Activated T-cell treated with anti-CD3 and anti-CD28 coated beads, Interleukin-2, amount 50 U/mL, for 72 hours (primary cell): ENCODE measurements at places on chromosomes 7 and 10. TPM values are rescaled to one million over a fixed set of nuclear protein-coding genes. Genes with fewer than 3 reads are reported as not detected.

GRCh38 chr7:64892116-64892515 lies 11.0 kb upstream of the ZNF273 start:
- no peak for DNase-seq

- DNase-seq, result no peak
Measured at GRCh38 chr7:73612598-73613269, 11.6 kb downstream of the MLXIPL start.

The FZD8 gene
- total RNA-seq, result 0.50 TPM

GRCh38 chr7:155815332-155816191 lies 3.3 kb upstream of the SHH start:
- peak; percentile 79 for DNase-seq

- no peak for DNase-seq
Measured at GRCh38 chr10:113858541-113858940, 4.1 kb downstream of the NHLRC2 start.

DNA sequence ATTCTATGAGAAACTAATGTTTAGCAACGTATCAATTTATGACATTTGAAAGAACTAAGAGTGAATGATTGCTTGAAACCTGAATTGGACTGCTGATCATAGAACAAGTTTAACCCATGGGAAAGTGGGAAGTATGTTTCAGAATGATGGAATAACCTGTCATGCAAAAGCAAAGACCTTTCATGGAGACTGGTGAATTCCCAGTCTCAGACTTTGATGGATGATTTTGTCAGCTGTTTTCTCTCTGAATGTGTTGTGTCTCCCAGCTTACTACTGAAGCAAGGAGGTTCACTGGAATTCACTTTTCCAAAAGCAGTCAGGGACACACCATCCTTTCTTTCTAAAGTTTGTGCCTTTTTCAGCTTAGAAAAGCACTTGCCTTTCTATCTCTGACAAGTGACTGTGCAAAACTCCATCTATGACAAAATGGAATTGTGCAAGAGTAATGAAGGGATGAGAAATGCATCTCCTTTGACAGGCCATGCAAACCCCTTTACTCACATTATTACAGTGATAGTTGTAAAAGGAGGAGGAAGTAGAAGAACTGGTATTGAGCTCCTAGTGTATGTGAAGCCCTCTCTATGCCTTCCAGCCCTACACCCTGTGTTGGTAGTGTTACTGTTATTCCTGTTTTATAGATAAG lies 176.1 kb downstream of the PRKG1 start:
- DNase-seq, result no peak
